ENCODE measurements at places on chromosomes 1 and 21.
A peak's percentile ranks its signal among the peaks of the same experiment; 100 is the strongest.

- no peak for DNase-seq
These were observed 123.6 kb downstream of the TGFB2 start for GRCh38 chr1:218468711-218469110.

GRCh38 chr1:59999746-60000145 is 73.2 kb upstream of the CYP2J2 start:
- DNase-seq, result no peak

- no peak for DNase-seq
These were observed 32.1 kb upstream of the TEKT2 start for GRCh38 chr1:36051821-36052220.

DNA sequence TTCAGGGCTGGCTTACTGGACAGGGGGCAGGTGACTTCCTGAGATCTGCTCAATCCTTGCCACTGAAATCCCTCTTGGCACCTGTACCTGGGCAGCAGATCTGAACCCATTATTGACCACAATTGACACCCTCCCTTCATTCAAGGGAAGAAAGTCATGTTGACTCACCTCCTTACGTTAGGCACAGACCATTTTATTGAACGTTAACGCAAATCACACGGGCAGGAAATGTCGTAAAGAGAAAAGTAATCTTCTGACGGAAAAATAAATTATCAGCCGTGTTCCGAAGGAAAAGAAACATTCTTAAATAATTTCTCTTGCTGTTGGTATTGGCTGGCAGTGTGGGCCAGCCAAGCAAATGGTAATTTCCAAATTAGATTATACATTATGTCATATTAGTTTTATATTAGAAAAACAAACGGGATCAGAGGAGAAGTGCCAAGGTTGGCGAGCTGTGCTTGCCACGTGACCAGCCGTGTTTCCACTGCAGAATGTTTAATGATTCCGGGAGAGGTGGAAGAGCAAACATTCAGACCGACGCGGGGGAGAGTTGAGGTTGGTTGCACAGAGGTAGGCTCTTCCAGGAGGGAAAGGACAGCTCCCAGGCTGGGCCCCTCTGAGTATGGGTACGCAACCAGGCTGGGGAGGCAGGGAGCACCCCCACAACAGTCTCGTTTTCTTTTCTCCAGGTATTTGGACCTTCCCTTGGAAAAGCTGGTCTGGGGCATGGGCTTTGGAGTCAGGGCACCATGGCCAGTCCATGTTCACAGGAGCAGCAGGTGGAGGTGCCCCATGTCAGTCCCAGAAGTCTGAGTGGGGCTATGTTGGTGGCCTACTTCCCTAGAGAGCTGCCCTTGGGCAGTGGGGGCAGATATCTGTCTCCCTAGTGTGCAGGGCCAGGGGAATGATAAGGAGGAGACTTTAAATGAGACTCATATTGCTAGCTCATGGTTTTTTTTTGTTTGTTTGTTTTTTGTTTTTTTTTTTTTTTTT is 121.1 kb downstream of the FOXD2 start:
- no peak for DNase-seq

GRCh38 chr1:42981871-42982270 is 23.2 kb upstream of the SLC2A1 start:
- no peak for DNase-seq

GRCh38 chr21:26405735-26406361 is 167.2 kb downstream of the CYYR1 start:
- peak; percentile 35 for DNase-seq

DNA sequence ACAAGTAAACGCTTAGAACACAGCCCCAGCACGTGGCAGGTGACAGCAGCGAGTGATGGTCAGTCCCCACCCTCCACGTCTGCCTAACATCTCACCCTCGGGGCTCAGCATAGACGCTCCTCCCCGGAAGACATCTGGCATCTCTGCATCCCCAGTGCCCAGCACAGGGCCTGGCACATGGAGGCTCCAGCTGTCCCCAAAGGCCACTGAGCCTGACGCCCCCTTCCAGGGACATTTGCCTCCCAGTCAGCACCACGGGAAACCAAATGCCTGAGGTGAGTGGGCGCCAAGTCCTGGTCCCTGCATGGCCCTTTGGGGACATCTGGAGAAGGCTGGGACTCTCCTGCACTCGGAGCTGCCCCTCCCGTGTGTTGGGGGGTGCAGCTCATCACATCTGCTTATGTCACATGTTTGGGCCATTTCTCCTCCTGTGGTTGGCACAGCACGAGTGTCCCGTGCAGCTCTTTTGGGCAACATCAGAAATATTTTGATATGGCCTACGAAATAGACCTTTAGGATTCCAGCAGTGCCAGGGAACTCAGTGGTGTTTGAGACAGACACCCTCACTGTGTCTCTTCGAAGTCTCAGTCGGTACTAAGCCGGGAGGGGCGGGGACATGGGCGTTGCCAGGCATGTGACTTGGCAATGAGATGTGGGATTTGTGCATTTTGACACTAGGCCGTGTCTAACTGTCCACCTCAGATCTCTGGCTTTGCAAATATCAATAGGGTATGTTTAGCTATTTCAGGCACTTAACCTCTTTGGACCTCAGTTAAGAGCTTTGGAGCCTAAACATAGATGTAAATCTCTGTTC is 315.0 kb downstream of the PTPRU start:
- no peak for DNase-seq

DNA sequence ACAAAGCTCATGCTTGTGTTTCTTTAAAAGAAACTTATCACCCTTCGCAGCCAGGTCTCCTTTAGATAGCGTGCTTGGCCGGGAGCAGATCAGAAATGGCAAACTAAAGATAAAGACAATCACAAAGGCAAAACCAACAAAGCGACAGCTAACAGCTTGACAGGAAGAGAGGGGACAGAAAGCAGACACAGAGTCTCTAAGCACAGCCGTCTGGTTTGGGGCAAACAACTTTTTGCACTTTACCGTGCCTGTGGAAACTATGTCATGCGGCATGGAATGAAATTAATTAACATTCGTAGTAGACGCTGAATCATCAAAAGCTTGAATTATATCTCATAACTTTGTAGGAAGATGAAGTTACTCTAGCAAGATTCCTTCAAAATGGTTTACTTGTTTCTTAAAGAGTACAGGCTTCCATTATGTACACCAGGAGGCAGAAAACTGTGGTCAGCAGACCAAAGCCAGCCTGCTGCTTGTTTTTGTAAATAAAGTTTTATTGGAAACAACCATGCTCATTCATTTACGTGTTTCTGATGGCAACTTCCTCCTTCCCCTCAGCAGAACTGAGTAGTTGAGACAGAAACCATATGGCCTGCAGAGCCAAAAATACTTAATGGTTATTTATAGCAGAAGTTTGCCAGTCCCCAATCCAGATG is 183.2 kb downstream of the KIF26B start:
- DNase-seq, result peak; percentile 16

GRCh38 chr1:3651930-3652547 is at the start of gene TP73:
Gene TP73 (plus strand): TSS chr1:3652516. CDS start chr1:3682366, 29,850 bp downstream.
- DNase-seq, result peak; percentile 64

DNA sequence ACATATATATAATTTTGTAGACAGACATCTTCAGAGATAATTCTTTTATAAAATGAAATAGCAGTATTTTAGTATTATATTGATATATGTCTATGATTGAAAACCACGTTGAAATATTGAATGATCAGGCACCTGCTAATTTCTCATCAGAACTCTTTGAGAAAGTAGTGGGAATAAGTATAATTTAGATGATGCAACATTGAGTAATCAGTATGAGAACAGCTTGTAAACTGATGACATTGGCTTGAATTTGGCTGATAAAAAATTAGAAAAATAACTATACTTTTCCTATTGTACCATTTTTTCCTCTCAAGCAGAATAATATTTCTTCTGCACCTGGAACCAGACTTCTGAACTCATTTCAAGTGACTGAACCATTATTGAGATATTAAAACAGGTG is 1316.8 kb downstream of the NCAM2 start:
- DNase-seq, result no peak

DNA sequence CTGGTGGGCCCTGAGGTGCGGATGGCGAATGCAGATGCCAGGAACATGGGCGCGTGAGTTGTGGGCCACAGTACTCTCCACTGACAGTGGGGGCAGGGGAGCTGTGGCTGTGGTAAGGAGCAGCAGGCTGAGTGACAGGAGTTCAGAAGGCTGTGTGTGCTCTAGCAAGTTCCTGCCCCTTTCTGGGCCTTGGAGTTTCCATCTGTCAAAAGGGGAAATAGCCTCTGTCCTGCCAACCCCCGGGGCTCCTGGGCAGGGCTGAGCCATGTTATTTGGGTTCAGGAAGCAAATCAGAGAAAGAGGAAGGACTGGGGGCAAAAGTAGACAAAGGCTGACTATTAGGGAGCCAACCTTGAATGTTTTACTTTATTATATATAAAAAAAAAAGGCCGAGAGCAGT is 19.5 kb upstream of the MFN2 start:
- DNase-seq, result no peak

- DNase-seq, result no peak
These were observed 32.9 kb downstream of the CD58 start for GRCh38 chr1:116537898-116538297.

DNA sequence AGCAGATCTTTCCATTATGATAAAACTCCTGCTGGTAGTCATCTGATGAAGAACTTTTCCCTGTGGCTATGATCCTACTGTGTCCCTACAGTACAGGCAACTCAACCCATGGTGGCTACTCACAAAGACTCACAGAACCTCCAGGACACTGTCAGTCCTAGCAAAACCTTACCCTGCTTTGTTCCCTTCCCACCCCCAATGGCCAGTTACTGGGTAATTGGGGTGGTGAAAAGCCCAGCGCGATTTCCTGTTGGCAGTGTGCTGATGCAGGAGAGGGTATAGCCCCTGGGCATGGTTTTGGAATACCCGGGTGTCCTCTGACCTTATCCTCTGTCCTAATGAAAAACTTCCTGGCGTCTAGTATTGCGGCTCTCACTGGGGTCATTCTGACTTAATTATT is 533 bp upstream of the RGL1 start:
- DNase-seq, result no peak

- no peak for DNase-seq
These were observed 14.0 kb downstream of the C1orf52 start for GRCh38 chr1:85245456-85245855.

GRCh38 chr1:161887730-161888287 is 121.7 kb downstream of the ATF6 start:
- DNase-seq, result no peak

- DNase-seq, result no peak
These were observed 80.7 kb downstream of the ATP5PO start for GRCh38 chr21:33834801-33835500.

- DNase-seq, result no peak
These were observed 17.3 kb downstream of the LTN1 start for GRCh38 chr21:28975397-28975796.

DNA sequence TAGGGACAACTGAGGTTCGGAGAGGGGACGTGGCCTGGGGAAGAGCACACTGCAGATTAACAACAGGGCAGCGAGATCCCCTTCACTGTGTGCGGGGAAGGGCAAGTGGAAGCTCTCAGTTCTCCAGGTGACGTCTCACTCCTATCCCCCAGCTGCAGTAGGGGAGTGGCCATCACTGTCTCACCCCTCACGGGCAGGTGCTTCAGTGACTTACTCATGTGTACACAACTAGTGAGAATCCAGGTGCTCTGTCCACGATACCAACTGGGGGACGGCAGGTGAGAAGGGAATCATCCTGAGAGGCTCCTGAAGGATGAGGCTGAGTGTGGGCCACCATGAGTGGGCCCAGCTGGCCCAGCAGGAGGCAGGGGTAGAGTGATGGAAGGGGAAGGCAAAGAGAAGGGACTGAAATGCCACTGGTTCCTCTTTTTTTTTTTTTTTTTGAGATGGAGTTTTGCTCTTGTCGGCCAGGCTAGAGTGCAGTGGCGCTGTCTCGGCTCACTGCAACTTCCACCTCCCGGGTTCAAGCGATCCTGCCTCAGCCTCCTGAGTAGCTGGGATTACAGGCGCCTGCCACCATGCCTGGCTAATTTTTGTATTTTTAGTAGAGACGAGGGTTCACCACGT is 25.9 kb downstream of the RHBG start:
- DNase-seq, result no peak

- DNase-seq, result no peak
These were observed 471.8 kb downstream of the KCNT2 start for GRCh38 chr1:196136396-196136795.

GRCh38 chr1:248913933-248914332 is 7.9 kb downstream of the PGBD2 start:
- DNase-seq, result no peak

GRCh38 chr1:221509575-221510355 is 232.1 kb downstream of the DUSP10 start:
- DNase-seq, result no peak

GRCh38 chr1:204306076-204306475 is 53.7 kb downstream of the PLEKHA6 start:
- DNase-seq, result no peak

DNA sequence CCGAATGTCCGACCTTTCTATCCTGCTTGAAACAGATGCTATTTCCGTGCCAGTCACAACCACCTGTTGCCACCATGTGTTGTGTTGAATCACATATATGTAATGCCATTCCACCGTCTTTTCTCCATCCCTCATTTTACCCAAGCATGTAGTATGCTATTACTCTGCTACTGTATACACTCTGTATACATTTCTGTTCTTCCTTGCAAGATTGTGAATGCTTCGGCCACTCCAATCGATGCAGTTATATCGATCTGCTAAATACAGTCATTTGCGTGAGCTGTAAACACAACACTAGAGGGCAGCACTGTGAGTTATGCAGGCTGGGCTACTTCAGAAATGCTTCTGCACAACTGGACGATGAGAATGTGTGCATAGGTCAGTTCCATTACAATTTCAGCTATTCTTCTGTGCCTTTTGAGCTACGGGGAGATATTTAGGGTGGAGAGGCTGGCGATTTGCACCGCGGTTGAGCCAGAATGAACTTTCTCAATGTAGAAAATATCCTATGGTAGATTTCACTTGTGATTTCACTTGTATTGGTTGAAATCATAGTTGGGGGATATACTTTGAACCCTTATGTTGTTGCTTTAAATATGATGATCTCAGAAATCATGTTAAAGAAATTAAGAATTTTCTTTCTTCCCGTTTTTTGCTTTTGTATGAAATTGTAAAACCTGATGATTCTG is 289.8 kb downstream of the NTNG1 start:
- DNase-seq, result peak; percentile 44

GRCh38 chr1:81550753-81551152 is 250.0 kb upstream of the ADGRL2 start:
- DNase-seq, result no peak

- DNase-seq, result no peak
These were observed 10.8 kb downstream of the MYOM3 start for GRCh38 chr1:24100945-24101737.

GRCh38 chr1:76269155-76269554 is 194.6 kb downstream of the ST6GALNAC3 start:
- no peak for DNase-seq

GRCh38 chr1:214050513-214051401 is 63.0 kb downstream of the PROX1 start:
- peak; percentile 76 for DNase-seq

DNA sequence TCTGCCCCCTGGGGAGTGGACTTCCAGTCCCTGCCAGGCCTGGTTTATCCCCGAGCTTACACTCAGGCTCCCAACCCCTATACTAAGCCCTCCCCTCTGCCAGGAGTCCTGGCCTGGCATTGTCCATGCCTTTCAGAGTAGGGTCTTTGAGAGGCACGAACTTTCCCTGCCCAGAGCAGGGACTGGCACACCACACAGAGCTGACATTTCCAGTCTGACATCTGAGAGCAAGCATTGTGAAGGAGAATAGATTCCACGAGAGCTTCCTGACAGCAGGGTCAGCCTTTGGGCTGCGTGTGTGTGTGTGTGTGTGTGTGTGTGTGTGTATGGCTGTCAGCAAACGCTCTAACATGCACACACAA is 59.5 kb upstream of the LAPTM5 start:
- DNase-seq, result no peak

- no peak for DNase-seq
These were observed 143.5 kb upstream of the USH2A start for GRCh38 chr1:216566641-216567205.
